ENCODE measurements at places on chromosomes 11 and 22.
A peak's percentile ranks its signal among the peaks of the same experiment; 100 is the strongest.

DNA sequence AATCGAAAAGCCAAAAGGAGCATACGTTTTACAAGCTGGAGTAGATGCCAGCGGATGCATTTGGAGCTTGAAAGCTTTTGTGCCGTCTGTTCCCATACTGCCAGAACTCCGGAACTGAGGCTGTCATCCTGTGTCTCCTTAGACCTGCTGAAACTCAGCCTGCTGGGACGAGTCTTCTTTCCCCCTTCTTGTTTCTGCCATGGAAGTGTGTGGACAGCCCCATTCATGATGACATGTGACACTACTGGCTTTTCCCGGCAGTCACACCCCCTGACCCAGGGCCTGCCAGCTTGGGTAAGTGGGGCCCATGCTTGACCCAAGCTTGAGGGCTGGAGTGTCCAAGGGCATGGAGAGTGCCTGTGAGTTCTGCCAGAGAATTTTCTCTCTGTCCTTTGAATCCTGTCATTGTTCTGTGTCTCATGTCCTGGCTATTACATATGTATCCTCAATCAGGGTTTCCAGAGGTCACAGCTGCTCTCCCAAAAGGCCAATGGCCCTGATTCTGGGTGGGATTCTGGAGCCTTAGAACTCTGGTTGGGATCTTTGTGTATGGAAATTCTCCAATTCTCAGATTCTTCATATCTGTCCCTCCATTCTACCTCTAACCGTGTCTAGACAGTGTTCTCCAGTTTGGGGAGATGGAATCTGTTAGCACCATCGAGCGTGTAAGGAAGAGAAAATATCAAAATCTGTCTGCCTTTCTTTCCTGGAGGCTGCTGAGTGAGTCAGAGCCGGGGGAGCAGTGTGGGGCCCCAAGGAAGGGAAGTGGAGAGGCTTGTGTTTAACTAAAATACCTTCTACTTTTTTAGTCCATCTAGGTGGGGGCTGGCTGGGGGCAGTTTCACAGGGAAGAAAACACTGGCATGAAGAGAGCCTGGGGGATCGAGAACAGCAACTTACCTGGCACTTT, 73.2 kb downstream of the KIAA1671 start:
- no peak for DNase-seq

DNA sequence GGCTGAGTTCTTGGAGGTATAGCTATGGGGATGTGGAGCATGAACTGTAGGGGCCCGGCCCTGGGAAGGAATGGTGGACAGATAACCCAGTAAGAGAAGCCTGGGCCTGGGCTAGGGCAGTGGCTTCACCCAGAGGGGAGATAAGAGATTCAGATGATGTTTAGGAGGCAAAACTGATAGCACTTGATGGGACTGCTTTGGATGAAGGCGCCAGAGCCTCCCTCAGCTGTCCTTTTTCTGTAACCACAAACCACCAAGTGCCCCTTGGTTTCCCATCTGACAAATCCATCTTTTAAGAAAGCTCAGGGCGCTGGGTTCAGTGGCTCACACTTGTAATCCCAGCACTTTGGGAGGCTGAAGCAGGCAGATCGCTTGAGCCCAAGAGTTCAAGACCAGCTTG, 23.4 kb downstream of the RELT start:
- DNase-seq = no peak

GRCh38 chr22:27850000-27850521, 48.5 kb upstream of the MN1 start:
- no peak for DNase-seq

DNA sequence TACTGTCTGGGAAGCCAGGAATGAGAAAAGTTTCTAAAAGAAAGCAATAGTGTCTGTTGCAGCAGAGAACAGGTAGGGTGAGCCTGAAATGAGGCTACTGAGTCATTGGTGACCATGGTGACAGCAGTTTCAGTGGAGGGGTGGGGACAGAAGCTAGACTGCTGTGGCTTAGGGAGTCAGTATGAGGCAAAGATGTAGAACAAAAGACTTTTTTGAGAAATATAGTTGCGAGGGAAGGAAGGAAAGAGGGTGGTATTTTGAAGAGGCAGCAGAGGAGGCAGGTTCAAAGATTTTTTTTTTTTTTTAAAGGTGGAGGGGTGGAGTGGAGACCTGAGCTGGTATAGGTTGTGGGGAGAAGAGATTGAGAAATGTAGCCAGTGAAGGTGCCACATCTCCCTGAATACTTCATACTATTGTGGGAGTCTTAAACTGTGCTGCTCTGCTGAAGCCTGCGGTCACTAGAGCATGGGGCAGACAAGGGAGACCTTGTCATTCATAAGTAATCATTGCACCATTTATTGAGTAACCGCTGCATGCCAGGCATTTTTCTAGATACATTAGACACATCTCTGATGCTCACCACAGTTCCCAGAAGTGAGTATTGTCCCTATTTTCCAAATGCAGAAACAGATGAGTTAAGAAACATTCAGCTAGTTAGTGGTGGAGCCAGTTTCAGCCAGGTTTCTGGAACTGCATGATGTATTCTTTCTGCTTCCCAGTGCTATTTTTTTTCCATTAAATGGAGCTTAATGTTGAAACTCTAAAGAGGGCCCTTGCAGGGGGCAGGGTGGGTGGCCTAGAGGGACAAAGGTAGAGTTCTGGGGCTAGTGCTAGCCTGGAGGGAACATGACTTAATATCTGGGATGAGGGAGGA, 49.9 kb downstream of the STIM1 start:
- no peak for DNase-seq

GRCh38 chr11:31711137-31711536, 100.0 kb downstream of the PAX6 start:
- no peak for DNase-seq

DNA sequence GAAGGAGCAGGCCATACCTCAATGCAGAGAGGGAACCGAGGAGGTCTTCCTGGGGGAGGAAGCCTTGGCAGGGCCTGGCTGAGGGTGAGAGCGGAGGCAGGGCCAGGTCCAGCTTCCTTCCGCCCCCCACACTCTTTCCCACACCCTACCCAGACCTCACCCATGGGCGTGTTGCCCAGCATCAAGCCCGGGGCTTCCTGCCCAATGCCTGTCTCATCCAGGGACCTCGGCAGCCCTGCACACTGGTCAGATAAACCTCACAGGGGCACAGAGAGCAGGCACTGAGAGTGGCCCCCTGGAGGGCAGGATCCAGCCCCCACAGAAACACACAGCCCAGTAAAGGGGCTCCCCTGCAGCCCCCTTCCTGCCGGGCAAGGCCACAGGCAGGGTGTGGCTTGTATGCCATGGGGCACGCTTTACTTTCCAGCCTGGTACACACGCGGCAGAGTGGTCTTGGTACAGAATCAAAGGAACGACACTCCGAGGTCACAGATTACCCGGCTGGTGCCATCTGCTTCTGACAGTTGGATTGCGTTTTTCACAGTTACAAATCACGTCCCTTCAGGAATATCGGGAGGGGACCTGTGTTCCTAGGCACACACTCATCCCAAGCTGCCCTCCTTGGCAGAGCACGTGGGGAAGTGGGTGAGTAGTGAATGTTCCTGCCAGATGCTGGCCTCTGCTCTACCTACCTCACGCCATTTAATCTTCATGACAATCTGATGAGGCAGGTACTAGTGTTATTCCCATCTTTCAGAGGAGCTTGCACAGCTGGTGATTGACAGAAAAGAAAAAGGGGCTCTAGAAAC, 20.0 kb upstream of the CD5 start:
- DNase-seq = no peak

DNA sequence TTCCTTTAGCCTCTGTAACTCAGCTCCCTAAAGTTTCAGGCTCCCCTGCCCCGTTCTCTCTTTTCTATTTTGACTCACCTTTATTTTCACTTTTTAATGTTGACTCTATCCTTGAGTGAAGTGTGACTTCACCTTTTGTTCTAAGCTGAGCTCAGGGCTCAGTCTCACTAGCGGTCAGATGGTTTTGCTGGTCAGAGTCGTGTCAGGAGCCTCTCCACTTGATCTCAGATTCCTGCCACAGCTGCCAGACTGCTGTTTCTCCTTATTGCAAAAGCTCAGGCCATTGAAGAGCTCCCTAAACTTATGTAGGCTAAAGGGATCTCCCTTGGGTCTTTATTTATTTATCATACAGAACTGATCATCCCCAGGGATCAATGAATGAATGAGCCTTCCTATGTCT, 13.7 kb upstream of the POU2AF2 start:
- DNase-seq = no peak

DNA sequence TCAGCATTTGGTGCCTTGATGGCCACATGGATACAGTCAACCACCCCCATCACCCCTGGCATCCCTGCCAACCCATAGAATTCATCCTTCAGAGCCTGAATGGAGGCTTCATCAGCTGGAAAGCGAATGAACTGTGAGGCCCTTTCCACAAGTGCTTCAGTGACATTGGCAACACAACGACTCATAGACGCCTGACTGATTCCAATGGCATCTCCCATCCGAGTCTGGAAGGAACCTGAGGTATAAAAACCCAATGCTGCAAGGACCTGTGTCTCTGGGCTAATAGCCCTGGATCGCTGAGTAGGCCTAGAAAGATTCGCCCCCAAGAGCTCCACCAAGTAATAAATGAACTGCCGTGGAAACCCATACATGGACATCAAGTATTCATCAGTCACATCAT, 1.3 kb downstream of the HARBI1 start:
- DNase-seq = no peak

GRCh38 chr11:130413405-130414106, 14.9 kb downstream of the ADAMTS8 start:
- no peak for DNase-seq

- DNase-seq = no peak
Observed at GRCh38 chr22:30926706-30927105, 41.9 kb downstream of the MORC2 start.

DNA sequence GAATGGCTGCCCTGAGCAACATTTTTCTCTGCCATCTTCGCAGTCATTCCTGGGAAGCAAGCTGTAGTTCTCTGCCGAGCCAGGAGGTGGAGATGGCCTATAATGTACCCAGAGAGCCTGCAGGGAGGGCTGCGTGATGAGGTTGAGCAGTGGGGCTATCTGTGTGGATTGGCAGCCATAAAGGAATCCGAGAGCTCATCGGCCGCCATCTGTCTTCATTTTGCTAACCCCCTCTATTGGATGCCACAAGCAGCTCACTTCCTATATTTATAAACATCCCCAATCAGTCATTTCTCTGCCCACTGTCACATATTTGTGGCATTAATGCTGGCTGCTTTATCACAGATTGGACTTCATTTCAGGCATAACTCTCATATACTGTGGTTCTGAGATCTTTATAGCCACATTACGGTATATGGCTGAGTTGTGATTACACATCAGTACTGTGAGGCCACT, 209.5 kb downstream of the NTM start:
- no peak for DNase-seq

- no peak for DNase-seq
Observed at GRCh38 chr22:43081968-43082367, 7.2 kb downstream of the TTLL1 start.

GRCh38 chr11:34080609-34081008, 24.8 kb upstream of the NAT10 start:
- no peak for DNase-seq

- no peak for DNase-seq
Observed at GRCh38 chr11:105142167-105142566, 2.6 kb upstream of the CARD18 start.

GRCh38 chr11:110251836-110252235, 44.6 kb downstream of the RDX start:
- no peak for DNase-seq

DNA sequence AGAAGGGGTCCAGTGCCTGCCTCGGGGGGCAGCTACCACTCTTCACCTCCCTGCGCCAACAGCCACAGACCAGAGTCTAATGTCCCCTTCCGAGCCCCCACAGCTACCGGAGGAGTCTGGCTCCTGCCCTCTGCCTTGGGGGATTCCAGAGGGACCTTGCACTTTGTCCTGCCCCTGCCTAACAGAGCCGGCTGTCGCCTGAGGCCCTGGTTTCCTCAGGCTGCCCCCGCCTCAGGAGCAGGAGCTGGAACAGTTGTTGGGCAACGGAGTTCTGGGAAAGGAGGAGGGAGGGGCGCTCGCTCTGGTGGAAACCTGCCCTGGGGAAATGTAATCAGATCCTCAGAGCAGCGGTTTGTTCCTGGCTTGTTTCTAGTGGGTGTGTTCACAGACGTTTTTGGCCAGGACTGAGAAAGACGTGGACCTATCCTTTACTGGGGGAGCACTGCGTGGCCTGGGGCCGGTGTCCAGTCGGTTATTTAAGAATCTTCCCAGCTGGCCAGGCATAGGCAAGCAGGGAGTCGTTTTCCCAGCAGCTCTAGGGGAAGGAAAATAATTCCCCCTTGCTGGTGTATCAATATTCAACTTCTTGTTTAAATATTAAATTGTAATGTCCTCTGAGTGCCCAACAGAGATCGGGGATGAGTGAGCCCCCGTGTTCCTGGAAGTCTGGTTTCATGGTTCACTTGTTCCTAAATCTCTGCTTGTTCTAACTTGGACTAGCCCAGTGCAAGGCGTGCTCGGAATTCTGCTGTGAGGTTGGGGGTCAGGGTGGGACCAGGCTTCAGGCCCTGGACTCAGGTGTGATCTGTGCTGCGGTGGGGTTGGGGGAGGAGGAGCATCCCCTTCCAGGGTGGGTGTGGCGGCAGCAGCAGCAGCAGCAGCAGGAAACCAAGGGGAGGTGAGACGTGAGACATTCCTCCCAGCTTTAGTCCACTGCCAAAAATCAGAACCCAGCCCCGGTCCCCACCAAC, 32.1 kb downstream of the A4GALT start:
- DNase-seq = peak; percentile 25

DNA sequence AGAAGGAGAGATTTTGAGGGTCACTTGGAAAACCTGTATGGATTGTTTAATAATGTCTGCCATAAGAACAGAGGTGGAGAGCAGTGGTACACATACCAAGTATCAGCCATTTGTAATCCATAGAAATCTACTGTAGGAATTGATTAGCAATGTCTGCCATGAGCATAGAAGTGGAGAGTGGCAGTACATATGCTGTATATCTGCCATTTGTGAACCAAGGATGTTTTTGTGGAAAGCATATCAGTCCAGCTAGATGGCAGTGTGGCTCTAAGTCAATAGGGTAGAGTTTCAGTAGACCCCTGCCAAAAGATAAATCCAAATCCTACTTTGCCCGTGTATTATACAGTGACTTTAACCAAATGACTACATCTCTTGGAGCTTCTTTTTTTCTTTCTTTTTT, 82.9 kb upstream of the SEZ6L start:
- DNase-seq = no peak

DNA sequence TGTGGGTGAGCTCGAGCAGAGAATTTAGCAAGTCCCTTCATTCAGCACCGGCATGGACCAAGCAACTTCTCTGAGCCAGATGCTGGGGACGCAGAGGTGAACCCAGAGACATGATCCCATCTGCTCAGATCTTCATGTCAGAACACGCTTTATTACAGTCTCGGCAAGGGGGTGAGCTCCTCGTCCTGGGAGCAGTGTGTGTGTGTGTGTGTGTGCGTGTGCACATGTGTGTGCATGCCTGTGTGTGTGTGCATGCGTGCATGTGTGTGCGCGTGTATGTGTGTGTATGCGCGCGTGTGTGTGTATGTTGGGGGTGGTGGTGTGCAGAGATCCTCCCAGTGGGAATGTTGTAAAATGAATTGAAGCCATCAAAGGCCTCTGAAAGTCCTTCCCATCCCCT, 9.8 kb downstream of the MIAT start:
- DNase-seq = no peak

GRCh38 chr11:12673924-12674570, at the start of gene TEAD1:
TSS of gene TEAD1 (plus strand) at chr11:12674421.
- no peak for DNase-seq

- no peak for DNase-seq
Observed at GRCh38 chr11:69167916-69168691, 12.4 kb downstream of the SMIM38 start.
